CD4-positive, alpha-beta T cell treated with Interleukin-1 beta for 1 hour (primary cell): ENCODE measurements at places on chromosomes 16 and 17.

GRCh38 chr17:57601143-57601735 lies 143.9 kb downstream of the CCDC182 start:
- DNase-seq, result peak; percentile 22

DNA sequence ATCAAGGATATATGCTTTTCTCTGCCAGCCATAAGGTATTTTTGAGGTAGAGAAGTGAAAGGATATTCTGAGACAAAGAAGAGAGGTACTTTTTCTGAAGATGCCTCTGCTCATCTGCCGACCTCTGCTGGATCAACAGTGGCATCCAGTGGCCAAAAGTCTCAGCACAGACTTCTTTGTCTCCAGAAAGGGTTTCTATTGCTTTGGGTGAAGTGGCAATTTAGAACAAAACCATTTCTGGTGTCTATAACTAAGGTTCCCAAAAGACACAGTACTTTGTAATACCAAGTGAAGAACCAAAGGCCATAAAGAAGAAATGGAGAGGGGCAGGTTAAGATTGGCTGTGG lies 155.2 kb upstream of the C17orf78 start:
- DNase-seq, result peak; percentile 1

- no peak for DNase-seq
These were observed 22.7 kb downstream of the FAM83G start for GRCh38 chr17:18981642-18982424.

GRCh38 chr17:75906143-75906884 lies 1.6 kb upstream of the MRPL38 start:
- DNase-seq, result no peak

DNA sequence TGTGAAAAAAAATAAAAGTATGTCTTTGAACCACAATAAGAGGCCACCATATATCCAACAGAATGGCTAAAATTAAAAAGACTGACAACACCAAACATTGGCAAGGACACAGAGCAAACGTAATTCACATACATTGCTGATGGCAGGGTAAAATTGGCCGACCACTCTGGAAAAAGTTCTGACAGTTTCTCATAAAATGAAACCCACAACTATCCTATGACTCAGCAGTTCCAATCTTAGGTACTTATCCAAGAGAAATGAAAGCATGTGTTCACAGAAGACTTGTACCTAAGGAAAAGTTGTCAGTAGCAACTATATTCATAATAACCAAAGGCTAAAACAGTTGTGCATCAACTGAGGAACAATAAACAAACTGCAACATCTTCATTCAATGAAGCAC lies 357.3 kb upstream of the XYLT1 start:
- no peak for DNase-seq

- DNase-seq, result no peak
These were observed 184.5 kb downstream of the TANC2 start for GRCh38 chr17:63150490-63150889.

DNA sequence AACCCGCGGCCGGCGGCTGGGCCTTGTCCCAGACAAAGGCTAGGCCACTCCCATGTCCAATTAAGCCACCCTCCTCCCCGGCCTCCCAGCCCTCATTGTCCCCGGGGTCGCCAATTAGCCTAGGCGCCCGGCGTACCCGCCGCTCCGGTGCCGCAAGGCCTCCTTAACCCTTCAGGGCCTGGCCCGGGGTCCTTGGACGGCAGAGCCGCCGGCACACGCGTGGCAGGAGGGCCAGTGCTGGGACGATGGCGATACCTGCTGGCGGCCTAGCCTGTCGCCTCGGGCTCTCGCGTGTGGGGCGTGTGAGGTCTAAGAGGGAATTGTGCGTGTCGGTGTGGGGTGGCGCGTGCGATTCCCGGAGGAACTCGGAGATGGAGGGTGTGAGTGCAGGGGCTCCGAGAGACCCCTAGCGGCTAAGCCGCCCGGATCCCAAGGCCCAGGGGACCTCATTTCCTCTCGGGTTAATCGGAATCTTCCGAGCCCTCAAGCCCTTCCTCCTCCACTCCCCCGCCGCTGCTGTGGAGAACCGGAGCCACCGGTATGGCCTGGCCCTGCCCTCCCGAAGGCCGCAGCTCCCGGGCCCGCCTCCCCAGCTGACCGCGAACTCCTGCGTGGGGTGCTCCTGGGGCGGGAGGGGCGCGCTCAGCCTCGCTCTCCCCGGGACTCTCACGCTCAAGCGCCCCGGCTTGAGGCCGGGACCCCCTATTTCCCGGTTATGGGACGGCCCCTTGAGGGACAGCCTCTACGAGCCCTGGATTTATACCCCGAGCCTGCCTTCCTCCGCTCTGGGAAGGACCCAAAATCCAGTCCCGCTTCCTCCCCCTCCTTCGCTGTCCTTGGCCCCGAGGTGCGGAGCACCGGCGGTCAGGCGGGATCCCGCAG lies 11.9 kb downstream of the TBX2 start:
- DNase-seq, result no peak

DNA sequence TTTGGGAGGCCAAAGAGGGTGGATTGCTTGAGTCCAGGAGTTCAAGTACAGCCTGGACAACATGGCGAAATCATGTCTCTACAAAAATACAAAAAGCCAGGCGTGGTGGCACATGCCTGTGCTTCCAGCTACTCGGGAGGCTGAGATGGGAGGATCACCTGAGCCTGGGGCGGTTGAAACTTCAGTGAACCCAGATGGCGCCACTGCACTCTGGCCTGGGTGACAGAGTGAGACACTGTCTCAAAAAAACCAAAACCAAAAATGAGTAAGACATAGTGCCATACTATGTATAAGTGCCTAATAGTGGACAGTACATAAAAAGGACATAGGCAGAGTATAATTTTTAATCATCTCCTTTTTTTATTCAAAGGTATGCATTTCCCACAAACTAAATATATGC lies 4.0 kb downstream of the CTC1 start:
- peak; percentile 42 for DNase-seq

GRCh38 chr17:57313097-57313835 lies 56.9 kb downstream of the MSI2 start:
- DNase-seq, result no peak

- no peak for DNase-seq
These were observed 15.8 kb upstream of the CLEC18A start for GRCh38 chr16:69935278-69935711.

- no peak for DNase-seq
These were observed 6.9 kb upstream of the WDR59 start for GRCh38 chr16:74991593-74992403.

GRCh38 chr16:1002399-1003166 lies 21.0 kb downstream of the SOX8 start:
- DNase-seq, result no peak

DNA sequence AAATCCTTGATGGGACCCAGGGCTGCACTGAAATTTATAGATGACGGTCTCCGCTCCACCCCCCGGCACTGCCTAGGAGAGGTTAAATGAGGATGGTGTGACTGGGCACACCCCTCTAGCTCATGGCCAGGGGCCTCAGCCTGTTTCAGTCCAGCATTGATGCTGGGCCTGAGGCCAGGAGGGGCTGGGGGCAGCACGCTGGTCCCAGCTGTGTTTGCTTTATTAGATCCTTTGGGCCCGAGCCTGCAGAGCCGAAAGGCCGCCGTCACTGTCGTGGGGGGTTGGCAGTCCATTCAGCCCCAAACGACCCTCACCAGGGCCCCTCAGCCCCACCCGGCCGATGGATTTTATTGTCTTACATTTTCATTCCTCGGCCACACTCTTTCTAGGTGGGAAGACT lies 10.8 kb upstream of the DOK4 start:
- no peak for DNase-seq

- peak; percentile 9 for DNase-seq
These were observed 1.5 kb downstream of the ATPAF2 start for GRCh38 chr17:18037486-18037885.

DNA sequence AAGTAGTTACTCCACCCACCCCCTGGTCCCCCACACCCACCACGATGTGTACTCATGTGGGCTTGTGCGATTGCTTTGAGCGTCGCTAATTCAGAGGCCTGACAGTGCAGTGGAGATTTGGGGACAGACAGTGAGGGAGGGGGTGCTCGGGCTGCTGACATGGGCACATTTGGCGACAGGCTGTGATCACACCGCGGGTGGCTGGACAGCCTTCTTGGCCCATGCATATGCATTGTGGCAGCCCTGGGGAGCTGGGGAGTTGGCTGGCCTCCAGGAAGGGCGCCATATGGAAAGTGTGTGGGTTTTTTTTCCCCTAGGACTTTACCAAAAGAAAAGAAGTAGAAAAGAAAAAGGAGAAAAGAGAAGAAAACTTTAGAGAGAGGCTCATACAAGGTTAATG lies 275.5 kb upstream of the N4BP1 start:
- DNase-seq, result no peak

- DNase-seq, result no peak
These were observed 109.5 kb downstream of the CDH8 start for GRCh38 chr16:61926766-61927165.

GRCh38 chr17:43015579-43015978 lies 6.6 kb downstream of the VAT1 start:
- DNase-seq, result no peak

DNA sequence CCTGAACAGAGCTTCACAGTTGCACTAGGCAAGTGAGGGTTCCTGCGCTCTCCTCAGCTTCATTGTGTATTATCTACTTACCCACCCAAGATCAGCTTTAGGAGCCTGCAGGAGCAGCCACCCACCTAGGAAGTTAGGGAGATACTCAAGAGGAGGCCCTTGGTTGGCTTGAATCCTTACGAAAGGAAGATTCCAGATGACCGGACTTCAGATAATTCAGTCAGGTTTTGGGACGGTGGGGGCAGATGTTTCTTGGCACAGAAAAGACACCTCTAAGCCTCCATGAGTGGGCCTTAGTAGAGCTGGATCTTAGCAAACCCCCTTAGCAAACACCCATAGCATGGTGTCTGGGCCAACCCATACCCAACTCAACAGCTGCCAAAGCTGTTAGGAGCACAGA lies 2.4 kb upstream of the CBFB start:
- no peak for DNase-seq

DNA sequence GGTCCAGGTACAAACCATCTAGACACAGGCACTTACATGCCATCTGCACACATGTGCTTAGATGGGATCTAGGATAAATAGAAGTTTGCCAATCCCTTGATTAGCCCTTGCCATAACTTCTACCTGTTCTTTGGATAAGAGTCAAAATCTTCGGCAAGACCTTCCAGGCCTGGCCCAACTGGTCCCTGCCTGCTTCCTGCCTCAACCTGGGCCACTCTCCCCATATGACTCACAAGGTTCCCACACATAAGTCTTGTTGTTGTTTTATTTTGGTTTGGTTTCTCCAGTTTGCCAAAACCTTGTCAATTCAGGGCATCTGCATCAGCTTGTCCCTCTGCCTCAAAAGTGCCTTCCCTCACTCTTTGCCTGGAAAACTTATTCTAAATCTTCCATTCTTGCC lies 95.3 kb upstream of the XYLT1 start:
- DNase-seq, result no peak

- DNase-seq, result no peak
These were observed 410.2 kb upstream of the PSMD7 start for GRCh38 chr16:73886426-73886825.

GRCh38 chr17:5819921-5820685 lies 235.8 kb upstream of the NLRP1 start:
- DNase-seq, result no peak

- DNase-seq, result no peak
These were observed 18.6 kb downstream of the GAN start for GRCh38 chr16:81333356-81333755.

DNA sequence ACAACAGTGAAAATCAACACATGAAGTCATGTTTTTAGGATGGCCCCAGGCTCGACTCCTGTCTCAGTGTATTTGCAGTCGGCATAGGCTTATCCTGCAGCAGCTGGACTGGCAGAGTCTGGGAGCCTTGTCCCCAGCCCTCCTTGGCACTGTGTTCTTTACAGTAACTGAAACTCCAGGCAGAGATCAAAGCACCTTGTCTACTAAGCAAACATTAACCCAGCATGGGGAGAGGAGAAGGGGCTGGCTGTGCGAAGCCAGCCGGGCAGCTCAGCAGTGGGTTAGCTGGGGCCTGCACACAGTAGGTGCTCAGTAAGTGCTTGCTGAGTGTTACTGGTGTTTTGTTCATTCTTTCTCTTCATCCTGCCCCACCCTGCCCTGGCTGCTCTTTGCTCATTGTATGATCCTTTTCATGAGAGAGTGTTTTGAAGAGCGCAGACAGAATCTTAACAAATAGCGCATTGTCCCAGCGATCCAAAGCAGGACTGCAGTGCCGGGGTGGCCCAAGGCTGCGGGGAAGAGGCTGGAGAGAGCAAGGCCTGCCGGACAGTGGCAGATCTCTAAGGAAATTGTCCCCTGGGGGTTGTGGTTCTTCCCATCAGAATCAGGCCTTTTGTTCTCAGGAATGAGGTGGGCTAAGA lies 23.5 kb upstream of the ITGB4 start:
- no peak for DNase-seq

DNA sequence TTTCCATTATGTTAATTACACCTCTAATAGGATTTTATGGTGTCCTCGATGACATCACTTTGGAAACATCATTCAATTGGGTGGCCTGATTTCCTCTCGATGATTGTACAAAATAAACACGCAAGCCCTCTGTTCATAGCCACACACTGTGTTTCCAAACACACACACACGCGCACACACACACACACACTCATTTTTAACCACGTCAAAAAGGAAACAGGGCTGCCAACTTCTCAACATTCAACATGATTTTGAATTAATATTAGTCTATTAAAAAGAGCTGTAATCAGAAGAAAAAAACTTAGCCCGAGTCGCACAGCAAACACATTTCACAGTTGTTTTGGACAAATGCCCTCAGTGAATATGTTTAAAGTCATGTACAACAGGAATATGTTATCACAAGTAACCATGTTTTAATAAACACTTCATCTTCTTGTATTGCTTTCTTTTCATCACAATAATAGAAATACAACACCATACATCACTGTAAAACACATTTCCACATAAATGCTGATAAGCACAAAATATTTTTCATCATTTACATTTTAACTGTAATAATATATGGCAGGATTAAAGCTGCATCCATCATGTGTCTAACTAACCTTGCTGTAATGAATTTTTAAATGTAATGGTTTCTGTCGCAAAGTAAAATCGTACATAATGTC lies 219.1 kb upstream of the IRX3 start:
- no peak for DNase-seq

GRCh38 chr17:7945651-7946050 lies 13.6 kb downstream of the CNTROB start:
- no peak for DNase-seq

DNA sequence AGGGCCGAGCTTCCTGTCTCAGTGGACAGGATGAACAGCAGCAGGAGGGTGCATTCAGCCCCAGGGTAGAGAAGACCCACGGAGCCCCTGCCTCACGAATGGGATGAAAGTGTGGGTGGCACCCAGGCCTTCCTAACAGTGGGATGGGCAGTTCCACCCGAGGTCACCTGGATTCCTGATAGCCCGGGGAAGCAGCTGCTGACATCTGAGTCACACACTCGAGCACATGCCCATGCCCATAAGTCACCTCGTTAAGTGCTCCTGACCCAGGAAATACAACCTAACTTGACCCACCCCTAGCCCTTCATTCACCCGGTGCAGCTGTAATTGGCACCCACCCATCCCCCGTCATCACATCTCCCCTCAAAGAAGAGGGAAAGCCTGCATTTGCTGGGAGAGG lies 85.3 kb upstream of the FOXF1 start:
- DNase-seq, result no peak

DNA sequence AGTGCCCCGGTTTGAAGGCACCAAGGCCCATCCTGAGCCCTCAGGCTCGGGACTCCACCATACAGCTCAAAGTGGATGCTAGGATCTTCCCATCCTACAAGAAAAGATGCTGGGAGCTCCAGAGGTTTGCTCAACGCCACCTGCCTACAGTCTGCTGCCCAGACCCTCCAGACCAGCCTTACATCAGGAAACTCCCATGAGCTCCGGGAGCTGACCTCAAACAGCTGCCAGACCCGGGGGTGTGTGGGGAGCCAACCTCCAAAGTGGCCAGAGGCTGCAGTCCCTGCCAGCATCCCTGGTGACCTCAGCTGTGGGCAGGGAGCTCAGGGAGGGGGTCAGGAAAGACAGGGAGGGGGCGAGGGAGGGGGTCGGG lies 43.8 kb downstream of the C16orf82 start:
- DNase-seq, result no peak
